ENCODE measurements at places on chromosomes 16 and 17.

DNA sequence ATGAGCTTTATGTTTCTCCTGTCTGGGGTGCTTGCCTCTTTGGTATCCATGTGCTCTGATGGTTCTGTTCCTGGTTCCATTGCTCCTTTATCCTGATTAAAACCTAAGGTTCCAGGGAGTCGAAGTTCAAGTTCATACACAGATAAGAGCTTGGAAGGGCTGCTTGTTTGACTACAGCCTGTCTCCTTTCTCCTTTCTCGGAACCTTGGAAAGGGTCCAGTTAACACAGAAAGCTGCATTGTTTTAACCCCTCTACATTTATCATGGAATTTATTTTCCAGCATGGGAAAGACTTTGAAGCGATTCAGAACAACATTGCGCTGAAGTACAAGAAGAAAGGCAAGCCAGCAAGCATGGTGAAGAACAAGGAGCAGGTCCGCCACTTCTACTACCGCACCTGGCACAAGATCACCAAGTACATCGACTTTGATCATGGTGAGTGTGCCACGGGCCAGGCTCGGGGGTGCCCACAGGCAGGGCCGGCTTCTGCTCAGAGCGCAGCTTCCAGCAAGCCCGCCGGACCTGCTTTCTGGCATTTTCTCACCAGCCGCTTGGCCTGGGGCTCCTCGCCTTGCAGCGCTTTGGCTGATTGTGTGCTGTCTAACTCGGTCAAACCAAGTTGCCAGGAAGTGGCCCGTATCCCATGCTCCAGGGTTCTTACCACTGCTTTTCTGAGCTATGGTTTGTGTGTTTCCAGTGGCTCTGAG, 19.9 kb downstream of the CRAMP1 start:
- DNase-seq = no peak

GRCh38 chr16:77553130-77553529, 118.3 kb upstream of the ADAMTS18 start:
- DNase-seq = no peak

DNA sequence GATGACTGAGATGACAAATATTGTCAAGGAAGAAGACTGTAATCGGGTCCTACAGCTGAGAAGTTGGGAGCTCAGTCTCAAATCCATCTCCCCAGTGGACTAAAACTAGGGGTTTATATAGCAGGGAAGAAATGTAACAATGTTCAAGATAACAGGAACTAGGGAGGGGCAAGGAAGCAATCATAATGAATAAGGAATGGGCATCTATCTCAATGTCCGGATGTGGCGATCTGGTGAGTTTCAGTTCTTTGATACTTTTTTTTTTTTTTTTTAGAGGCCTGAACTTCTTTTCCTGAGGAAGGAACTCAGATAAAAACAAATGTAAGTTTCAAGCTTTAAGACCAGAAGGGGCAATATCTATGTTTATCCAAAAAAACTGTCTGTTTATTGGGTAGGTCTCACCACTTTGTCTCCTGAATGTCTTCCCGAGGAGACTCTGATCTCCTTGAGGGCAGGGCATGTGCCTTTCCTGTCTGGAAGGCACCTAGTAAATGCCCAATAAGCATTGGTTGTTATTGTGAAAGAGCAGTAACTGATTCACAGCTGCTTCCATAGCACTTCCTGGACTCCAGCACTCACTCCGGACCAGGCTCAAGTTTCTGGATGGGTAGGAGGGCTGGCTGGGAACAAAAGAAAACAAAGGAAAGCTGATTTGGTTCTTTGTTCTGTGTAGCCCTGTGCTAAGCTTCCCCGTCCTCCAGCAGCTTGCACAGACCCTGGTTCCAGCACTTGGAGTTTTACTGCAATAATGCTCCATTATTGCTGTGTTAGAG, 51.9 kb downstream of the MEOX1 start:
- no peak for DNase-seq

DNA sequence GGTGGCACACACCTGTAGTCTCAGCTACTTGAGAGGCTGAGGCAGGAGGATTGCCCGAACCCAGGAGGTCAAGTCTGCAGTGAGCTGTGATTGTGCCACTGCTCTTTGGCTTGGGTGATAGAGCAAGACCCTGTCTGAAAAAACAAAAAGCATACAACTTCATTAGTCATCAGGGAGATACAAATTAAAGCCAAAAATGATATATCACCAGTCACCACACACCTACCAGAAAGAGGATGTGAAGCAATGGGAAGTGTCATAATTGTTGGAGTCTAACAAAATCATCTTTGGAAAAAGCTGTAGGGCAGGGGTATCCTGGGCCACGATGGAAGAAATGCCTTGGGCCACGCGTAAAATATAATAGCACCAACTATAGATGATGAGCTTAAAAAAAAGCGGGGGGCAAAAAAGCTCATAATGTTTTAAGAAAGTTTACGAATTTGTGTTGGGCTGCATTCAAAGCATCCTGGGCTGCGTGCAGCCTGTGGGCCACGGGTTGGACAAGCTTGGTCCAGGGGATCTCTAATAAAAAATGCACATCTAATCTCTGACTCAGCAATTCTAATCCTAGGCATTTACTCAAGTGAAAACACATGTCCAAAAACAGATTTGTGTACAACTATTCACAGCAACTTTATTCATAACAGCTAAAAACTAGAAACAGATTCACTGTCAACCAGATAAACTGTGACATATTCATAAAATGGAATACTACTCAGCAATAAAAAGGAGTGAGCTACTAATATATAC, 65.9 kb downstream of the HIC1 start:
- DNase-seq = no peak

DNA sequence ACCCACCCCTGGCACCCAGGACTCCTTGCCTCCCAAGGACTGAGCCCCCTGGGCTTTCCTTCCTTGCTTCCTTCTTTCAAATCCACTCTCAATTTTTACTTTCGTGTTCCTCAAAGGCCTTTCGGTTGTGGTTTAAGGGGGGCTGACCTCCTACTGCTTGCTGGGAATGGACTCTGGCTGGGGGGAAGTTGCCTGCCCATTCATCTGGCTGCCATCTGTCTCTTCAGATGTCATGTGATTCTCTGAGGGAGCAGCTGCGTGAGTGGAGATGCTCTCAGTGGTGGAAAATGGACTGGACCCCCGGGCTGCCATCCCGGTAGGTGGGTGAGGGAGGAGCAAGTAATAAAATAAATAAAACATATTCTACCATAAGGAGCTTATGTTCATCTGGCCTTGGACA, 93.8 kb upstream of the RPRML start:
- DNase-seq = no peak

DNA sequence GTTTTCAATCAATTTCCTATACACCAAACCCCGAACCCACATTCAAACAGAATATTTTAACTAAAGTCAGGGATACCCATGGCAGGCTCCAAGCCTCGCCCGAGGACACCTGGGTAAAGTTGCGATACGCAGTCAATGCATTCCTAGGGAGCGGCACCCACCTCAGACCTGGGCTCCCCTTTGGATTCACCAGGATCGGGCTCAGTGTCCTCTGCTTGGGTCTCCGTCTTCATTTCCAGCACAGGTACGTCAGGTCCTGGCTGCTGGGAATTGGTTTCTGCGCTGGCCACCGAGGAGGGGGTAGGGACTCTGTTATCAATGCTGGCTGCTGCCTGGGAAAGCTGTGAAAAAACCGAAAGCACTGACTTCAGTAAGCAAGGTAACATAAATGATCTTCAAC, 51.7 kb upstream of the TRAP1 start:
- no peak for DNase-seq

- no peak for DNase-seq
These were observed 321.9 kb upstream of the PMFBP1 start for GRCh38 chr16:72493716-72494415.

- DNase-seq = no peak
These were observed 36.2 kb downstream of the PRMT7 start for GRCh38 chr16:68346892-68347480.

DNA sequence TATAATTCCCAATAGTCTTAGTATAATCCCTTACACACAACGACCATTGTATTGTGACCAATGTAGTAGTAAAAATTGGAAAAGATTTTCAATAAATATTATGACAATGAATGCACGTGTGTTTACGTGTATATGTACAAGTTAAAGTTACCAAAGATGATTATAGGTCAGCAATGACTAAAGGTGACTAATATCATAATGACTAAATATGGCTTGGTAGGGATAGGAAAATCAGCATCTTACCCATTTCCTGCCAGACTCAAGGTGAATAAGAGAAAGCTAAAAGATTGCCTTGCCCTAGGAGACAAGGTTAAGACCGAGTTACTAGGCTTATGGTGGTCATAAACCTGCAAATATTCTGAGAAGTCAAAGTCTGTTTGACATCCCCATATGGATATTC, 34.4 kb downstream of the CPD start:
- no peak for DNase-seq

DNA sequence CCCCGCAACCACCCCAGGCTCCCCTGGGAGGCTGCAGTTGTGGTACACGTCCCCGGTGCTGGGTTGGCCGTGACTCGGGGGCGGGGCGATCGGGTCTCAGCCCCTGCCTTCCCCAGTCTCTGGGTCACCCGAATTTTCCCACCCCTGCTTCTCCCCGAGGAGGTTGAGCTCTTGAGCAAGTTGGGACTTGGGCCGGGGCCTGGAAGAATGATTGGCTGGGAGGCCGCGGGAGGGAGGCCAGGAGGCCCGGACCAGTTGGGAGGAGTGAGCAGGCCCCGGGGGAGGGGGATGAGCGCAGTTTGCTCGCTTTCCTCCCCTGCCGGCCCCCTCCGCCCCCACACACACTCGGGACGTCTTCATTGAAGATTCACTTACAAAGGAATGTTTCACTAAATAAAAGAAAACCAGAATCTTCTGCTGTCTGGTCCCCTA, 4.5 kb upstream of the HEXIM1 start:
- DNase-seq = no peak

DNA sequence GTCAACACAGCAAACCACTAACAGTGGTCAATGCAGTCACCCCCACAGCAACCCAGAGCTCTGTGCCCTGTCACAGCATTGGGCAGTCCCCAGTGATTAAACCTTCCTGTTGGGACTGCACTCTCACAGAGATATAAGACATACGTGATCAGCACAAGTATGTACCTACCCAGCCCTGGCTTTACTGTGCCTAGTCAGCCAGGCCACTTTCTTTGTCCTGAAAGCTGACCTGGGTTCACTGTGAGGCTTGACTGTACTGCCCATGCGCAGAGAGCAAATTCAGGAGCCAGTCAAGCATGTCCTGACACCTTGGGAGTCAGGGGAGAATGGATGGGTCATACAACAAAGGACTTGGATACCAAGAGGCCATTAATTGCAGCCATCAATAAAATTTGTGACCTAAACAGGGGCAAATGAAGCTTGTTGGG, 10.9 kb upstream of the TMEM170A start:
- DNase-seq = no peak

GRCh38 chr16:80105160-80105559, 435.6 kb upstream of the DYNLRB2 start:
- no peak for DNase-seq

DNA sequence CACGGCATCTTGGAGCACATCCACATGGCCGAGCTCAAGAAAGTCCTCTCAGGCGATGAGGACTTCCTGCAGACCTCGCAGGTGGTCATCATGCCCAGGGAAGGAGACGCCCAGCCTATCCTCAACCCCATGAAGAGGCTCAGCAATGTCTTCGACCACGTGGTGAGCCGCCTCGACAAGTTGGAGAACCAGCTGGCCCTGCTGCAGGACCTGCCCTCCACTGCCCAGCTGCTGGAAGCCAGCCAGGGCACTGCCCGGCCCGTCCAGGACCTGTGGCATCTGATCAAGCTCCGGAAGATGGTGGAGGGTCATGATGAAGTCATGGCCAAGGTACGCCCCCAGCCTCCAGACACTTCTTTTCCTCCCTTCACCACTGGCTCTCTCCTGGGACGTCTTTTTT, 440 bp downstream of the C16orf96 start:
- no peak for DNase-seq

DNA sequence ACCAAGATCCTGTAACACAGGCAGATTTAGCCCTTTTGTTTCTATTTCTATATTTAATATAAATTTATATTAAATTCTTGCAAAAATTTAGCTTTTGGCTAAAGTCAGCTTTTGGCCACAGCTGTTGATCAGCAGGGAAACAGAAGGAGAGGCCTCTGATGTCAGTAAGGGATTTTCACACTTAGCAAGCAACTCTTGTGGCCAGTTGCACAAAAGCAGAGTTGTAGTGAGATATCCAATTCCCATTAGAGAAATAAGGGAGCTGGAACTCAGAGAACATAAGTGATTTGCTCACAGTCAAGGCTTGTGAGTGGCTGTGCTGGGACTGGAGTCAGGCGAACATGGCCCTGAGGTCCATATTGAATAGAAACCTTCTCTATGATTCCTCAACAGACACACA, 16.7 kb upstream of the HEATR6 start:
- DNase-seq = no peak

DNA sequence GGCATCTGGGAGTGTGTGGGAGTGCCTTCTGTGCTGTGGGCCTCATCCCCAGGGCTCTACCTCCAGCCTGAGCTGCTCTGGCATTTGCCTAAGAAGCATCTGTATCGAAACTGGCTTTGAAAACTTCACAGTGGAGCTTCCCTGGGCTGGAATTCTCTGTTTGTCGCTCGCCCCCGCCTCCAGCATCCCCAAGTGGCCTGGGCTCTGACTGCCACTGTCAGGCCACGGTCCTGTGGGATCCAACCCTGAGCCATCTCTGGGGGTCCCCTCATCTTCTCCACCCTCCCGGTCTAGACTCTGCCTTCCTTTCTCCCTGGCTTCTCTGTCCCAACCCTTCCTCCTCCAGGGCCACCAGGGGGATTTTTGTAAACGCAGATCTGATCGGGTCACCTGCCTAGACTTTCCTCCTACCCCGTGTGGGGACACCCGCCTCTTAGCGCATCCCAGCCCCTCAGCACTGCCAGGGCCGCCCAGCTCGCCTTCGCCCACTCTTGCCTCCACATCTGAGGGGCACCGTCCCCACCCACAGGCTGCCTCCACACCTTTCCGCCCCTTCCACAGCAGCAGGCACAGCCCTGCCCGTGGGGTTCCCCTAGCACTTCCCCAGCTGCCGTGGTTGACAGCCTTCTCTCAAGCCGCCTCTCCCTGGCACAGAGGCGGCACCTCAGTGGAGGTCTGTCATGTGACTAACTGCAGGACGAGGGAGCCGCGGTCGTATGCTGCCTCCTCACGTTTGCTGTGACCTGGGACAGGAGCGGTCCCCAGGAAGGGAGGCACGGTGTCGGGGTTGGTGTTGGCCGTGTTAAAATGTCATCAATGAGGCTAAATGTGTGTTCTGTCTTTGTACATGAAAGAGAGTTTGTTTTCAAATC, 12.0 kb downstream of the TBC1D24 start:
- DNase-seq = no peak

DNA sequence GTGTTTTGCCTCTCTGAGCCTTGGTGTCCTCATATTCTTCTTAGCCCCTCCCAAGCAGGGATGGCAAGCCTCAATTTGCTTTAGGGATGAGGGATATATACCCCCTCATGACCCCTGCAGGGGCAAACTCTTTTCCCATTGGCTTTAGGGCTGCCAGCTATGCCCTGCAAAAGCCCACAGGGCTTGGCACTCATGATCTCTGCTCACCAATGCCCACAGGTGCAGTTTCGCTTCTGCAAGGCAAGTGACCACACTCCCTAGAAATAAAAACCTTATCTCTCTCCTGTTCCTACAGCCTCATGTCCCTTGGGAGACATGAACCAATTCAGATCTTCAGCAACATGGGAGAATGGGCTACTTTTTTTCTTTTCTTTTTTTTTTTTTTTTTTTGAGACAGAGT, 8.8 kb downstream of the BEAN1 start:
- no peak for DNase-seq

- no peak for DNase-seq
These were observed 3.9 kb downstream of the NLRC3 start for GRCh38 chr16:3573146-3573815.

Measured in SHP77 (cell line).